ENCODE measurements at places on chromosomes 11 and 22. TPM values are rescaled to one million over a fixed set of nuclear protein-coding genes. Genes with fewer than 3 reads are reported as not detected.

Gene SLC22A12
- total RNA-seq: not detected

Gene SH3BP1
- total RNA-seq: 10.3 TPM

DNA sequence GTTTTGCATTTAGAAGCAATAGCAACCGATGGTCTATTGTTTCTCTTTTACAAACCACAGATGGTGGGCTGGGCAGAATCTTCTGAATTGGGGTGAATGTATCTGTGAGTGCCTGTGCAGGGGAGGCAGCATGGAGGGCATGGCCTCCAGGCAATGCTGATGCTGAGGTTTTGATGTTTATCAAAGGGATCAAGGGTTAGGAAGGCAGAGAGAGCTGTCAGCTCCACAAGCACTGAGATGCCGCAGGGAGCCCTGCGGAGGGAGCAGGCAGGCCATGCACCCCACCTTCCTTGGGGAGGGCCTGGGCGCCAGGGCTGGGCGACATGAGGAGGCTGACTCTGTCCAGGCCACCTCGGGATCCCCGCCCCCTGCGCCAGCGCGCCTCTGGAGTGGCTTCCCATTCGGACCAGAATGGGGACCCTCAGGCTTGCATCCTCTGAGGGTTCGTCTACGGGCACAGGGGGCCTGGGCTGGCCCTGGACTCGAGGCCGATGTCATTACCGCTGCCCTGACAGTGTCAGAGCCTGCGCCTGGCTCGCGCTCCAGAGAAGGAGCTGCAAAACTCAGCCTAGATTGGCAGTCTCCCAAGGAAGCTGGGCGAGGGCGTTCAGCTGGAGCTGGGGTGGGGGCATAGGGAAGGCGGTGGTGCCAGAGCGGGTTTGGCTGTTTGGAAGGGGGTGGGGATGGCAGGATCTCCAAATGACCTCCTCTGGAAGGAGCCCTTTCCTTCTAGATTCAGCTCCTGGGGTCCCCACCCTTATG, 13.9 kb upstream of the TH start:
- no peak for DNase-seq

- no peak for DNase-seq
These were observed 104.0 kb downstream of the PDE2A start for GRCh38 chr11:72569966-72570892.

Measured in sciatic nerve (tissue), 2 donors.